ENCODE measurements at places on chromosomes 5 and 9.

DNA sequence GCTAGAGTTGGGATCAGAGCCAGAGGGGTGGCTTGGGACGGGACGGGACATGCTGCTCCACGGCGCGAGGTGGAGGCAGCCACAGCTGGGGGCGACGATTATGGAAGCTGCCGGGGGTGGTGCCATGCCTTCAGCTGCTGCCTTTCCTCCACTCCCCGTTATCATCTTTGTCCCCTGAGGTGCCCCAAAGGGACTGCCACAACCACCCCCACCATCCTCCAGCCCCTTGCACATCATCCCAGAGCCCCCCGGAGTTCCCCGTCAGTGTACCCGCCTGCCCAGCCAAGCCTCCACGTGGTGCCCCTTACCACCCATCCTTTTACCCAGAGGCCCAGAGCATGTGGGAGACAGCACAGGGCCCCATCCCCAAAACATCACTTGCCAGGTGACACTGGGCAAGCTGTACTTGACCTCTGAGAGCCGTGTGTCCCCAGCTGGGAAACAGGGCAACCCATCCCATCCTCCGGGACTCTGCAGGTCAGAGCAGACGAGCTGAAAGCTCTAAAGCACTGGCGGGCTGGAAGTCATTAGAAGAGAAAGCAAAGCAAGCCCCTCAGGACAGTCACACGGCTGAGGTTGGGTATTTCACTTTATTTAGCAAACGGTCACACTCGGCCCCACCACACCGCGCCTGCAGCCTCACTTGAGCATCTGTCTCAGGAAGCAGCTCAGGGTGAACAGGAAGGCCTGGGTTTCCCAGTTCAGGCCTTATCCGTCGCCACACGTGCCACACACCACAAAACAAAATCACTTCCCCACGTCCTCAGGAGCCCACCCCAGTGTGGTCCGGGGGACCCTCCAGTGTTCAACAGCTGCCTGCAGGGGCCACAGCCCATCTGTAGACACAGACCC, 19.5 kb upstream of the MXD3 start:
- DNase-seq = no peak

GRCh38 chr5:90131383-90132133, 278.0 kb downstream of the CETN3 start:
- DNase-seq = no peak

DNA sequence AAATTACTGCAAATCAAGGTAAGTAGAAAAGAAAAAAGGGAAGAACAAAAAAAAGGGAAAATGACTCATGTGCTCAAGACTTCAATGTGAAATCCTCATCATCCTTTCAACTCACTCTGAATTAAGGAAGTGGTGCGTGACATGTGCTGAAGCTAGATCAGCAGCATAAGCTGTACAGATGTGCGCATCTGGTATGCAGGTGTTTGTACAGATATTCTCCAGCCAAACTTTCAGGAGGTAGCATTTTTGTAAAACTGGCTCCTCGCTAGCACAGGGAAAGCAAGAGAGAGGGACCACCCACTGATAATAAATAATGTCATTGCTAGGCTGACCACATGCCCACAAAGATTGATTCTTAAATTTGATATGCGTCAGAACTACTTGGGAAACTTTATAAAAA, 253.9 kb upstream of the RGMB start:
- DNase-seq = no peak

DNA sequence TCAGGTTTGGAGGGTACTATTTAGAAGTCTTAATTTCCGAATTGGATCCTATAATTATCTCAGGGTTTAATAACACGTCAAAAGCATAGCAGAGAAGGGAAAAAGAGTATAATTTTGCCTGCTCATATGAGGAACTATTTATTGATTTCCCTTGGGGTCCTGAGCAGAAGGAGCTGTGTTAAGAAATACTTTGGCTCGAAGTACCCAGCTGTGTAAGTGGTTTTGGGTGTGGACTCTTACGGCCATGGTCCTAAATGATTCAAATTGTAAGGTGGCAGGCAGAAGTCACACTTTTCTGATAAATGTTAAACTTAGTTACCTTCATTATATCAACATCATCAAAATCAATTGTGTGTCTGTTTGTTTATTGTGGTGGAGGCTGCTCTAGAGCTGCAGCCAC, 190.4 kb downstream of the MTRR start:
- DNase-seq = no peak

GRCh38 chr5:173015192-173015591, 31.6 kb downstream of the ATP6V0E1 start:
- DNase-seq = no peak

- no peak for DNase-seq
Observed at GRCh38 chr5:10988622-10989021, 227.6 kb upstream of the DAP start.

DNA sequence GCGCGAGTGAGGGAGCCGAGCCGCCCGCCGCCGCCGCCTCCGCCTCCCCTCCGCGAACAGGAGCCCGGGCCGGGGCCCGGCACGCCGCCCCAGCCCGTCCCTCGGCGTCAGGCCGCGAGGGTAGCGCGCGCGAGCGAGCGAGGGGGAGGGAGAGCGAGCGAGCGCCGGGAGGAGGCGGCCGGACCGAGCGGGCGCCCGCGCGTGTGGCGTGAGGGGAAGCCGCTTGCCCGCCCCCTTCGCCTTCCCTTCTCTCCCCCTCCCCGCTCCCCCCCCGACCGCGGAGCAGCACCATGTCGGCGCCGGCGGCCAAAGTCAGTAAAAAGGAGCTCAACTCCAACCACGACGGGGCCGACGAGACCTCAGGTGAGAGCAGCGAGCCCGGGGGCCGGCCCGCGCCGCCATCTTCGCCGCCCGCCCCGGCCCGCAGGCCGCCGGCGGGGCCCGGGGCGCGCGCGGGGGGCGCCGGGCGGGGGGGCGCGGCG, 312 bp downstream of the SET start:
- DNase-seq = no peak

DNA sequence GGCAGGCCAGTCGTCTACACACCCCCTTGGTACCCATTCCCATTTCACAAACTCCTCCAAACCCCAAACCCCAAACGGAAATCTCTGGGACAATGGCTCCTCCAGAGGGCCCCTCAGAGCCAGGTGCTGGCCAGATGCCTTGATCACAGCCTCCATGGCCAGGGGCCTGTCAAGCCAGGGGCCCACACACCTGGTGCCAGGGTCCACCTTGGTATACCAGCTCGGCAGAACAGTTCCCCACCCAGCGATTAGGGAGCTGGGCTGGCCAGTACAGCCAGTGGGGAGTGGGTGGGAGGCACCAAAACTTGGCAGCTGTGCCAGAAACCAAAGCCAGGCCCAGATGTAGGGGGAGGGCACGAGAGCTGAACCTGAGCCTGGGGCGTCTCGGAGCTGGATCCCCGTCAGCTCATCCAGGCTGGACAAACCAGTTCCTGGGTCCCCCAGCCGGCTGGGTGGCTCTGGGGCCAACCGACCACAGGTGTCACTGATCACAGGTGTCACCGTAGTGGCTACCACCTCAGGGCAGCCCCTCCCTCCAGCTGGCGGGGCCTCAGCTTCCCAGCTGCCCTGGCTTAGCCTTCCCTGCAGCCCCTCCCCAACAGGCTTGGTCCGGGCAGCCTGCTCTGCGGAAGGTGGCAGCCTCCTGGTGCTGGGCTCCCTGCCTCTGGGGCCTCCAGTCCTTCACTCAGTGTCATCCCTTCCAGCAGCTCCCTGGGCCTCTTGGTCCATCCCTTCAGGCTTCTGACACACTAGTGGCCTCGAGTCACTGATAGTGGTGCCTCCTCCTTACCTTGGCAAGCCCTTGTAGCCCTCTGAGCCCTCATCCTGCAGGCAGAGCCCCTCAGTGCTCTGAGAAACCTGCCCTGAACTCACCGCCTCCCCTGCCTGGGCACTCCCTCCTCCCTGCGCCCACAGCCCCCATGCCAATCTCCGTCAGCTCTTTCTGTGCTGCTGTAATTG, 6.6 kb upstream of the RMND5B start:
- no peak for DNase-seq

GRCh38 chr9:121750715-121751623, 99.5 kb downstream of the DAB2IP start:
- no peak for DNase-seq

DNA sequence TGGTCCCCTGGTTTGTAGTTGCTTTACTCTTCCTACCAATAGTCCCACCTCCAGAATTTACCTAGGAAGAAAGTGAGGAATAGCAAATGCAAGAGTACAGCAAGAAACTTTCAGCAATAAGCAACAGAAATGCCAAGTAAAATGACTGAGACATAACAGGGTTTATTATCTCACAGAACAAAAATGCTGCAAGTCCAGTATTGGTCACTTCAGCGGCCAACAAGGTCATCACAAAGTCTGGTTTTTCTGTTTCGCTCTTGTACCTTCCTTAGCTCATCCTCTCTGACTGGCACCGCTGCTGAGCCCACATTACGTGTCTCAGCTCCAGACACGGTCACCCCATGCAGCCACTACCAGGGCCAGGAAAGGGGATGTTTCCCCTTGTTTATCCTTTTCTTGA, 82.7 kb downstream of the RFK start:
- DNase-seq = no peak

- DNase-seq = no peak
Observed at GRCh38 chr9:97445119-97445701, 33.3 kb downstream of the TDRD7 start.

DNA sequence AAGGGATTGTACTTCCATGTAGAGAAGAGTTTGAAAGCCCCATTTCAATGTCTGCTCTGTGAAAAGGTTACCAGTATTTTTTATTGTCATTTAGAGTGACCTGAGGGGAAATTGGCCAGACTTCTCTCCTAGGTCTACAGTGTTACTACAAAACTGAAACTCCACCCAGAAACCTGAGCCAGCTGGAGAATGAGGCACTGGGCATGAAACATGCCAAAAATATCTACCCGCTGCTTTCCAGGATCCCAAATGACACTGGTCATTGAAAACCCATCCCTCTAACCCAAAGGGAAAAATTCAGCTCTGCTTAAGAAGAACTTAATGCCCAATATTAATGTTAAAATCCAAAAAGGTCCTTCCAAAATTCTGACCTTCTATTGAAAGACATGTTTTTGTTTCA, 99.2 kb upstream of the TRIM32 start:
- no peak for DNase-seq

DNA sequence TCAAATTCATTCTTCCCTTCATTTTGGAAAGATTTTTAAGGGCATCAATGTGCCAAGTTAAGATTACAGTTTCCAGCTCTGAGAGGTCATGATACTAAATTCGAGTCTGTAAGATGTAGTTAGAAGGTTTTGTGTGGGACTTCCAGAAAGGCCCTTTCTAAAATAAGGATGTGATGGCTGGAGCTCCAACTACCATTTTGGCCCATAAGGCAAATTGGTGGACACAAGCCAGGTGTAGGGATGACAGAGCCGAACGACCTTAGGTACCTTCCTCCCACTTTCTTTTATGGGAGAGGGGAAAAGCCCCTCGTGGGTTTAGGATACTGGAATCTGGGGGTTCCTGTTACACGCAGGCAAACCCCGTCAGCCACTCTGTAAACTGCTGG, 54.3 kb upstream of the PTPDC1 start:
- no peak for DNase-seq

DNA sequence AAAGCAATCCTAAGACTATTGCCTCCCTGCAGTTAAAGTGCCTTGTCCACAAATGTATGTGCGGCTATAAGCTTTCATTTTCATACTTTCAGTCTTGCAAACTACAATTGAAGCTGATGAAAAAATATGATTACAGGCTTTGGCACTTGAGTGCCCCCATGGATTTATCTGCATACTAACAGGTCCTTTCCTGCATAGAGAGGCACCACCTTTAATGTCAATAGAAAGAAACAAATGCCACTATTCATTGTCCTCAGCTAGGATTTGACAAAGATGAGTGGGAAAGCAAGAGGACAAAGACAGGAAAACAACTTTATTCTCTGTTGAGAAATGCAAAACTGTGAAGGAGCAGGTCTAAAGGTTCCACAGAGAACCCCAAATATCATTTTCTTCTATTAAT, 125.7 kb upstream of the PTGER4 start:
- no peak for DNase-seq

DNA sequence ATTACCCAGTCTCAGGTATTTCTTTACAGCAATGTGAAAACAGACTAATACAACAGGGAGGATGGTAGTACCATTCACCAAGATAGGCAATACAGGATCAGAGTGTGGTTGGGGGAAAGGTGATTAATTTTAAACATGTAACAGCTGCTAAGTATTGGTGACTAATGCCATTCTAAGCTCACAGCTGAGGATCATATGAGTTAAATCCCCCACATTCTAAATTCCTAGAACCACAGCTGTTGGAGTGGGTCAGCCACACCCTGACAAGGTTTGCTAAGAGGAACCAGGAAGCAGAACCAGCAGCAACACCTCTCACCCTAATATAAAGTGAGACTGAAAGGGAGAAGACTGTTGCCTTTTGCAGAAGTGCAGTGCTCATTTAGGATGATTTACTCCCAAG, 24.8 kb downstream of the HSPB3 start:
- no peak for DNase-seq

DNA sequence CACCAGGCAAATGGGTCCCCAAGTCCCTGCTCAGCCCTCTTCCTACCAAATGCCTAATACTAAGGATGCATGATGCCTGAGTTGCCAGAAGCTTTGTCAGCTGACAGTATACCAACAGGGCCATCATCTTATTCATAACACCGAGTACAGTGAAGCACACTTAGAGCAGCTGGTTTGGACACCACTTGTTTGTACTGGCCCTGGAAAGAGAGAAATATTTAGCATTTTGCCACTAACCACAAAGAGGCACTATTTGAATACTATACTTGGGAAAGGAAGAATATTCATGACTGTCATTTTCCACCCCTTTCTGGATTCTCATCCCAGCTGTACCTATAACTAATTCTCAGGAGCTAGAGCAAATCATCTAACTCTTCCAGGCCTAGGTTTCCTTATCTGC, 364.4 kb upstream of the KIF2A start:
- no peak for DNase-seq

GRCh38 chr5:43244823-43245565, 53.0 kb downstream of the NIM1K start:
- DNase-seq = no peak

DNA sequence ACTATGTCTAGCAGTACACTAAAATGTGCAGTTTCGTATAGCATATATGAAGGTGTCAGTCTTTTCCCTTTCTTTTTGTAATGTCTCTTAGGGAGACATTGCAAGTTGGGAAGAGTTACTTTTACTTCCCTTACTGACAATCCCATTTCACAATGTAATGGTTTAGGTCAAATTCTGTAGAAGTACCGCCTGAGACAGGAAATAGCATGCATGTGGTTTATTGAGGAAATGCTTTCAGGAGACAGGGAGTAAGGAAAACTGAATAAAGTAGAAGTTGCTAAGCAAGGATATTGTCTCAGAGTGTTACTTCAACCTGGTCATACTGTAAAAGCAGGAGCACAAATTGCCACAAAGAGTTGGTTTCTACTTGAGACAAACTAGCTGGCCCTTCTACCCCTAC, 32.1 kb upstream of the MSANTD3 start:
- no peak for DNase-seq

- no peak for DNase-seq
Observed at GRCh38 chr9:16515879-16516301, 354.6 kb downstream of the BNC2 start.

GRCh38 chr9:115598751-115599150, 480.8 kb upstream of the TNC start:
- no peak for DNase-seq

- DNase-seq = no peak
Observed at GRCh38 chr9:3735251-3735650, 209.4 kb upstream of the RFX3 start.

GRCh38 chr5:392431-392988, 50.5 kb upstream of the EXOC3 start:
- DNase-seq = peak; percentile 92
